RCC 7860 (cell line): ENCODE measurements at places on chromosomes 12 and 14.
A peak's percentile ranks its signal among the peaks of the same experiment; 100 is the strongest.

DNA sequence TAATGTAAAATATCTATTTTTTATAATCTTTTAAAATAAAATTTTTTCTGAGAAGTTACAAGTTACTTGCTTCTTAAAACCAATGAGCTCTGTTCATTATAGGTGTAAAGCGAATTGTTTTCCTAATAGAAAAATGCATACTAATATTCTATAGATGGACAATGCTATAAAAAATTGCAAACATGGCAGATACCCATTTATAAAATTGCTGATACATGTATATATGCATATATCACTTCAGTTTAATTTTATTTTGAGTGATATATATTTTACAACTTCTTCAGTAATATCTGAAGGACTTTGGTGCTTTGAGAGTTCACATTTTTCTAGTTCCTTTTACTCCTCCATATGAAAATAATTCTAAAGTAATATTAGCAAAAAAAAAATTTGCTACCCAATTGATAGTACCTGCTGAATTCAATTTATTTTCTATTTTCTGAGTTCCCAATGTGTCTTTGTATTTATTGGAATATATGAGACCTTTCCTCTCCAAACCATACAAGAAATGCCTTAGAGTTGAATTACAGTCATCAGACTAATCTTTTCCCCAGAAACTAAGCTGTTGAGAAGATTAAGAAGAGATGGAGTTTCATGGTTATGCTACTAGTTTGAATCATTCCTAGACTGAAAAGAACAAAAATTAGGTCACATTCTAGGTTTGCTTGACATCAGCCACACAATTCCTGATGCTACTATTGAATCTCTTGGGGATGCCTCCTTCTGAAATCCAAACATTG is 1937.5 kb upstream of the SEL1L start:
- no peak for DNase-seq

- DNase-seq = peak; percentile 66
Observed at GRCh38 chr12:29317556-29318363, 63.2 kb downstream of the ERGIC2 start.

GRCh38 chr14:88995437-88996198 is 171.2 kb downstream of the TTC8 start:
- DNase-seq = peak; percentile 82

DNA sequence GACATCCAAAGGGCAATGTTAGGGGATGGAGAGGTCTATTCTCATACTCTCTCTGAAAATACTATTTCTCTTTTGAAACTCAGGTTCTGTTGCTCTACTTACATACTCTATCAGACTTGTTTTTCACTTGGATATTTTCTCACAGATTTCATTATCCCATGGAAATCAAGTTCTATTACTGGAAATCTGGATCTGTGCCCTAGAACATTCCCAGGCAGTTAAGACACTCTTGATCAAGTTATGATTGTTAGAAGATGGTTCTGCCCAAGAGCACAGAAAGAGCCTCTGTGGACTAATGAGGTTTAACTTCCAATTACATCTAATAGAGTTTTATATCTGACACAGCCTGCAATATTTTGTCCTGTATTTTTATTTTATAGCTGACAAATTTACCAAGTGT is 591.0 kb upstream of the ATP2B1 start:
- no peak for DNase-seq

- DNase-seq = no peak
Observed at GRCh38 chr12:28460420-28461130, 270.3 kb downstream of the CCDC91 start.

- no peak for DNase-seq
Observed at GRCh38 chr14:78592616-78593219, 422.5 kb downstream of the NRXN3 start.

DNA sequence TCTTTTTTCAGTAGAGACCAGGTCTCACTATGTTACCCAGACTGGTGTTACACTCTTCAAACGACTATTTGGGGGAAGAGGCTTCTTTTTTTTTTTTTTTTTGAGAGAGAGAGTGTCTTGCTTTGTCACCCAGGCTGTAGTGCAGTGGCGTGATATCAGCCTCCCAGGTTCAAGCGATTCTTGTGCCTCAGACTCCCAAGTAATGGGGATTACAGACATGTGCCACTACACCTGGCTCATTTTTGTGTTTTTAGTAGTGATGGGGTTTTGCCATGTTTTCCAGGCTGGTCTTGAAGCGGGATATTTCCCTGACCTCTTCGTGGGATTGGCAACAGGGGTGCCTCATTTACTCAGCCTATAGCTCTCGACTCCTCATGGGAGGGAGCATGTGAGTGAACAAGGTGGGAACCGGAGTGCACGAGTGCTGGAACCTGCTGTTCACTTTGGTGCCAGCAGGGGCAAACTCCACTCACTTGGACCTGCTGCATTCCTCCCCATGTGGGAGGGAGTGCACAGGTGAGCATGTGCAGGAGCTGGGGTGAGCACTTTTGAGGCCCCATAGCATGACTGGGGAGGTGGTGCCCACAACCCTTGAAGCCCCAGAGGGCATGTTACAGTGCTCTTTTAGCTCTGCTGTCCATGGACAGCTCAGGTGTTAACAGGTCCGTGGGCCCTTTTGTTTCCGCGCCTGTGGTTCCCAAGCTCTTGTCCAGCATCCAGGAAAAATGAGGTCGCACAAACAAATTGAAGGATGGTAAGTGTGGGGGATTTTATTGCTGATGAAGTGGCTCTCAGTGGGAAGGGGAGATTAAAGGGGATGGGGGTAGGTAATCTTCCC is 79.1 kb upstream of the HECTD1 start:
- no peak for DNase-seq
